AML-193 (cell line): ENCODE measurements at places on chromosomes 7 and 10.
A peak's percentile ranks its signal among the peaks of the same experiment; 100 is the strongest.

DNA sequence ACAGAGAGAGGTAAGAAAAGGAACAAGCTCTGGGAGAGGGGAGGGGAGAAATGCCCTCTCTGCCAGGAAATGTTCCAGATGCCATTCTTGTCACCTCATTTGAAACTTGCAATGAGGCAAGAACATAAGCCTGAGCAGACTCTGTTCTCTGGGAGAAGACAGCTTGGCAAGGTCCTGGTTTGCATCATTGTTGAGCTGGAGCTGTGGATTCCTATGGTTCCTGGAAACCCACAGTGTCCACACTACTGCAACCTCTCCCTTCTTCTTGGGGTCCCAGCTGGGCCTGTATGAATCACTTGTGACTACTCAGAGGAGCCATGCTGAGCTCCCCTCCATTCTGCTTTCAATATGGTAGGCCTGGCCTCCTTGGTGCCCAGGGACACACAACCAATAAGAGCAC lies 60.8 kb upstream of the HECTD2 start:
- DNase-seq, result no peak

DNA sequence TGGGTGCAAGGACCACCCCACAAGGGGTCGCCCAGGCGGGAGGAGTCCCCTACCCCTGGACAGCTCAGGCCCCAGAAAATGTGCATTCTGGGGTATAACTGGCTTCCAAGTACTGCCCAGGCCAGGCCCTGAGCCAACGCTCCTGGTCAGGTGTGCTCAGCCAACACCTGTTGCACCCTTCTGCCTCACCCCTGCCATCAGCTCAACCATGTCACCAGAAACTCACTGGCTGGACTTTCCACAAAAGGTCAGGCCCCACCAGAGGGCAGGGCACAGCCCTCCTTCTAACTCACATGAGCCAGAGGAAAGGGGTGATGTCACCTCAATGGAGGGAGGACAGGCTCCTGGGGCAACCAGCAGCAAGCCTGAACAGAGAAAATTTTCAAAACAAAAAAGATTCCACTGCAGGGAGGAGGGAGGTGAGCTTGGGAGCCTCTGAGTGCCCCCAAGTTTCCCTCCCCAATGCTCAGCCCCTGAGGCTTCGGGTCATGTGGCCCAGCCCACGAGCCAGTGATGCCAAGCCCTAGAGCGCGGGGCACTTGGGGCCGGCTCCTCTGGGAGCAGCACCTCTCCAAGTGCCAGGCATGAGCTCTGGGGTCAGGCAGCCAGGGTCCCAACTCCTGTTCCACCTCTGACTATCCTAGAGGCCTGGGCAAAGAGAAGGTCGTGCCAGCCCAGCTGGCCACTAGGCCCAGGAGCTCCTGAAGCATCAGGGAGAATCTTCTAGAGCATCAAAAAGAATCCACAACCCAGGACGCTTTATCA lies 2.2 kb downstream of the OGDHL start:
- no peak for DNase-seq

DNA sequence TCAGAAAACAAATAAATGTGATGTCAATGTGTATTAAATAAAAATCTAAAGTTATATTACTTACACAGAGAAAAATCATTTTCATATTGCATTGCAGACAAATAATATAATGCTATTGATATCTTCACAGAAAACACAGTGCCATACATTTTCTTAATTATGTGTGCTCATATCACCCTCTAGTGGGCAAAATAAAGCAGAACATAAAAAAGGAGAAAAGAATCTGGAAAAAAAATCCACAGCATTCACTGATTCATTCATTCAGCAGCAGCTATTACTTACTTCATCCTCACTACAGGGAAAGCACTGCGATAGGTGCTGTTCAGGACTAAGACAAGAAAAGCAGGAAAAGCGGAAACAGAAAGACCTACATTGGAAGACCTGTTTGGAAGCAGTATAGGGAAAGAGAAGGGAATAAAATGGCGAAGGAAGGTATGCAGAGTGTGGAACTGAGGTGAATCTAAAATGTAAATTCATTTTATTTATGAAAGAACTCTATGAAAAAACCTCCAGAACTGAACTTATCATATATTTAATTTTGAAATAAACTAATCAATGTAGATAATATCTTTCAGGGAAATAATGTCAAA lies 73.2 kb downstream of the POT1 start:
- peak; percentile 28 for DNase-seq

DNA sequence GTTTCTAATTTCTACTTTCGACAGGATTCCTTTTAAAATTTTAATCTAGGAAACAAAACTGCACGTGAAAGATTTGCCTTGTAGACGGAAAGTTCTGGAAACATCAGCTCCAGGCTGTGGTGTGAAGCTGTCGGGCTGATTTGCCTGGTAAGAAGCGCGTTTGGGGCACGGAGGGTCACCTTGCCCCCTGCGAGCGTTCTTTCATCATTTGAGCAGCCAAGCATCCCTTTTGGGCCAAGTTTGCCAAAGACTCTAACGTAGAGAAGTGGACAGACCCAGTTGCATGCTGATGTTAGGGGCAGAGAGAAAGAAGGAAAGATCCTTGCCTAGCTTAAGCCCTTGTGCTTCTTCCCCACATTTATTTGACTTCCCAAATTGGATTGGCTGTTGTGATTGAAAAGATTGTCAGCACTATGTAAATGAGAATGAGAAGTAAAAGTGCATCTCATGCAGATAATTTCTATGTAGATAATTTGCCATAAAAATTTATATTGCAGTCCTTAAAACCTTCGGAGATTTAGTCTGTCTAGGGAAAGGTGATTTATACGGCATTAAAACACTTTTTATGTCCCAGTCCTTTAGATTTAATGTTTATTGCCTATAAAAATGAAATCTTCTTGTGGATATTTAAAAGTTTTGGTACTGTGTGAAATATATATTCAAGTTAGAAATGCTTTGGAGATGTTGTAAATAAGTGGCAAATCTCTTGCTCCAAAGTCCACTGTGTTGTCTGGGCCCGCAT lies 76.1 kb downstream of the CUX1 start:
- DNase-seq, result no peak

DNA sequence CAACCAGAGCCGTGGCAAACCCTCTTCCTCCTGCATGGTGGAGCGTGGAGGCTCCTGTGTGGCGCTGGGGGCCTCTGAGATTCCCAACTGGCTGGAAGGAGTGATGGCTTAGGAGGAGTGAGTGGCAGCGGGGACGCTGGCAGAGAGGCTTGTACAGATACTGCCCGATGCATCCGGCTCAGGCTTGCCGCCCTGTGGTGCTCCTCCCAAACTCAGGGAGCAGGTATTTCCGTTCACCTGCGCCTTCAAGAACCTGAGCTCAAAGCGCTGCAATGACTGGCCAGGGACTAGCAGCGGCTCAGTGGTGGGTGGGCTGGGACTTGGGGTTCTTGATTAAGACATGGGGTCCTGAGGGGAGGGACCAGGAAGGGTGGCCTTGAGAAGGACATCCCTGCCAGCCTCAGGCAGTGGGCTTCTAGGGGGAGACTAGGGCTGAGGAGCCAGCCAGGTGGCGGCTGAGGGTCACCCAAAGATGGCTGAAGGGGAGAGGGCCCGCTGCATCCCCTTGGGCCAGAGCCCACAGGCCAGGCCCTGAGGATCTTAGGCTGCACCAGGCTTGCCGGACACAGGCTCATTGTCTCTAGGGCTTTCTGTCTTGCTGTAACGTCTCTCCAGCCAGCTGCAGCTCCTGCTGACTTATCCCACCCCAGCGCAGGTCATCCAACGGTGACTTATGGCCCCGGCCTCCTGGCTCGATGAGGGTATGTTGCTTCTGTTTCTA lies 3.2 kb downstream of the ZNF775 start:
- no peak for DNase-seq

GRCh38 chr10:3274414-3274813 lies 101.8 kb upstream of the PITRM1 start:
- DNase-seq, result no peak

DNA sequence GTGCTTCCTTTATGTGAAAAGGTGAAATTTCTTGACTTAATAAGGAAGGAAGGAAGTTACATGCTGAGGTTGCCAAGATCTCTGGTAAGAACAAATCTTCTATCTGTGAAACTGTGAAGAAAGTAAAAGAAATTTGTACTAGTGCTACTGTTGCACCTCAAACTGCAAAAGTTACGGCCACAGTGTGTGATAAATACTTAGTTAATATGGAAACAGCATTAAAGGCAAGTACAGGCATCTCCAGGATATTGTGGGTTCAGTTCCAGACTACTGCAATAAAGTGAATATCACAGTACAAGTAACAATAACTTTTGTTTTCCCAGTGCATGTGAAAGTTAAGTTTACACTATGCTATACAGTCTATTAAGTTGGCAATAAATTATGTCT lies 22.8 kb upstream of the ZNF282 start:
- DNase-seq, result no peak

DNA sequence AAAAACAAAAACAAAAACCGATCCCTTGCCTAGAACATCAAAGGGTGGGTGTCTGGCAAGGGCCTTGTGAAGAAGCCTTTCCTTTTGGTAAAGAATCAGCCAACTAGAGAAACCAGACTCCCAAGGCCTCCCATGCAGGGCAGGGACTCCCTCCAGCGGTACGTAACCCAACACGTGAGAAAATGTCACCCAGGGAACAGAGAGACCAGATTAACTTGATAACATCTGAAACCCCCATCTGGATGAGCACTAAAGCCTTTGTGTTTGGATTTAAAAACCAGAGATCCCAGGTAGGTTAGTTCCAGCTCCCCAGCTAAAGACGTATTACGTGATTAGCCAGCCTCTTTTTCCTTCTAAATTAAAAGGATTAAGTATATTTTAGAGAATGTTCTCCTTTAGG lies 3.0 kb upstream of the HABP2 start:
- no peak for DNase-seq

DNA sequence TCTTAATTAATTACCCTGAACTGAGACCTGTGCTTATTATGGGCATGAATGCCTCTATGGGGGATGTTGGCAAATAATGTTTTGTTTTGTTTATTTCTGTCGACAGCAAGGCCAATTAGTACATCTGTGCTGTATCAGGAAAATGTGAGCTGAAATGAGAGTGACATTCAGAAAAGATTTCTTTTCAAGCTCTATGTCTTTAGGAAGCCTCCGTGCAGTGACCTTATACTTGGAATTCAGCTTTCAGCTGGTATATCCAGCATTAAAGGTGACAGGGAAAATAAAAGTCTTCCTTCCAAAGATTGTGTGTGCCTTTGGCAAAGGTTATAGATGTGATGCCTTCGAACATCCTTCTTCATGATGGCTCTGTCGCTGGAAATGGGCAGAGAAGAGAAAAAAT lies 1061.1 kb downstream of the SORCS3 start:
- no peak for DNase-seq

DNA sequence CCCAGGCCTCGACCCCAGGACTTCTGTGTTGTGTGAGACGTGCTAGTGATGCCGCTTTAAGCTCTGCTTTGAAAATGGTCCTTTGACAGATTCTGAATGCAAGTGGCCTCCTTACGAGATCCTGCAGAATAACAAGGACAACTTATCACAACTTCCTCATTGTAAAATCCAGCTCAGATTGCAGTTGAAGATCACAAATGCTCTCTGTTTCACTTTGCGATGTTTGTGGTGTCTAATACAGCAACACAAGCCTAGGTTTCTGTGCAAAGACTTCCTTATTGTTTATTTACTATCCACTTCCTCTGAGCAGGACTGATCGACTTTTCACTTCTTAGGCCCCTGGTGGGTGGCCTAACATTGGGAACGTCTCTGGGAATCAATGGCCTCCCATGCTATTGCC lies 31.7 kb upstream of the INSIG1 start:
- no peak for DNase-seq

DNA sequence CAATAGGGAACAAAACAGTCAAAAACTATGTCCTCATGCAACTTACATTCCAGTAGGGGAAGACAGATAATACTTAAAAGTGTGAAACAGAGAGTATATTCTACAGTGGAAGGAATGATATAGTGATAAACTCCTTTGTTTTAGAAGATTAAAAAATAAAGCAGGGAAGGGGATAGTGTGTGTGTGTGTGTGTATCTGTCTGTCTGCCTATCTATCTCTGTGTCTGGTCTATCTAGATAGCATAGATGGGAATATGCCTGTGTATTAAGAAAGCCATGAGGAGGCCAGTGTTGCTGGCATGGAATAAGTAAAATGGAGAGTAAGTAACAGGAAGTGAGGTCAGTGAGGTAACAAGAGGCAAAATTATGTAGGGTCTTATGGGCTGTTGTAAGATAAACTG lies 42.2 kb downstream of the EXOC6 start:
- no peak for DNase-seq

DNA sequence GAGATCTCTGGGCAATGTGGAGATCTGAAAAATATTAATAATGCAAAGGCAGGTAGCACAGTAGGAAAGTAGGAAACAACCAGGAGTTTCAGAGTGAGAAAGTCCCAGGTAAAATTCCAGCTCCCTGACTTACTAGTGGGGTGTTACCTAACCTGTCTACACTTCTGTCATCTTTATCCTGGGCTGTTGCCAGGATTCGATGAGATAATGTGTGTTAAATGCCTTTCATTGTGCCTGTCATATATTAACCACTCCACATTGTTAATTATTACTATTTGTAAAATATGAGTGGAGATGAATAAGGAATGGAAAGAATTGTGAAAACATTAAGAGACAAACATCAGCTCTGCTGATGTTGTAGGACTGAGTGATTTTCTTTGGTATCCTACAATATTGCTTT lies 50.0 kb upstream of the FRMD4A start:
- DNase-seq, result no peak

DNA sequence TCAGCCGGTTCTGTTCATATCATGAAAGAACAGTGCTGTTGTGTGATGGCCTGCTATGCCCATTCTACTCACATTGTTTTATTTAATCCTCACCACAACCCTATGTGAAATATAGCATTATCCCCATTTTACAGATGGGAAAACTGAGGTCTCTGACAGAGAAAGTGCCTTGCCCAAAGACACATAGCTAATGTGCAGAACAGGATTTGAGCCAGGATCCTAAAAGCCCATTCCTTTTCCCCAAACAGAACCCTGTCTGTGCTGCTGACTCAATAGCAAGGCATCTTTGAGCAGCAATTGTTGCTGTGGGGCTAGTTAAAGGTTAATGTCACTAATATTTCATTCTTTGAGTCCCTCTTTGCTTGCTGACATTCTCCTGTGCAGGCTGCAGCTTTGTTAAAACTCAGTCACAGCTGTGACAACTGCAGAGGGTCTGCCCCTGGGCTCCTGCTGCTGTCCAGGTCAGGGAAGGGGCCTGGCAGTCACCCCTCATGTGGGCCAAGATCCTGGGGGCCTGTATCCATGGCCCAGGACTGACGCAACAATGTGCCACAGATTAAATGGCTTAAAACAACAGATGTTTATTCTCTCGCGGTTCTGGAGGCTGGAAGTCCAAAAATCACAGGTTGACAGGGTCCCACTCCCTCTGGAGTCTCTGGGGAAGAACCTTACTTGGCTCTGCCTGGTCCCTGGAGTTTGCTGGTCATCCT lies 40.4 kb downstream of the AFAP1L2 start:
- DNase-seq, result no peak
